ENCODE measurements at places on chromosomes 1 and 21.

GRCh38 chr1:75338616-75339483 lies 204.7 kb downstream of the LHX8 start:
- peak; percentile 17 for DNase-seq

- no peak for DNase-seq
These were observed 122.7 kb upstream of the POGK start for GRCh38 chr1:166716620-166717019.

GRCh38 chr1:171142416-171143385 lies 42.4 kb upstream of the FMO2 start:
- DNase-seq = no peak

GRCh38 chr1:175413367-175413766 lies 220.8 kb upstream of the KIAA0040 start:
- DNase-seq = no peak

- DNase-seq = peak; percentile 68
These were observed 643 bp downstream of the CFAP298 start for GRCh38 chr21:32611471-32611997.

DNA sequence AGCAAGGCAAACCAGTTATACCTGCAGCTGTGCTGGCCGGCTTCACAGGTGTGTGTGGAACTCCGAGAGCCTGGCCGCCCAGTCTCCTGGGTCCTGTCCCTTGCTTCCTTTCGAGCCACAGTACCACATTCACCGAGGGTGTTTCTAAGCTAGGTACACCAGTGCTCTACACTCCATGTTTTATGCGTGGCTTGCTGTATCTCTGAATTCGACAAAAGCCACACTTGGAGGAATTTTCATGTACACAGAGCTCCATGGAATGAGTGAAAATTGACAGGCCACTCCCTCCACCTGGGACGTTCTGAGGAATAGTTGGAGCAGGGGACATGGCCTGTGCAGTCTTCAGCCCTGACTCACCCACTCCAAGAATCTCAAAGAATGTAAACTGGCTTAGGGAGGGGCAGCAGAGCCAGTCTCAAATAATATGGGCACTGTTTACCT lies 14.0 kb downstream of the ETS2 start:
- no peak for DNase-seq

All from germinal center (tissue), 1 donor.